ENCODE measurements at places on chromosomes 11 and 22. TPM values are rescaled to one million over a fixed set of nuclear protein-coding genes. Genes with fewer than 3 reads are reported as not detected.

DNA sequence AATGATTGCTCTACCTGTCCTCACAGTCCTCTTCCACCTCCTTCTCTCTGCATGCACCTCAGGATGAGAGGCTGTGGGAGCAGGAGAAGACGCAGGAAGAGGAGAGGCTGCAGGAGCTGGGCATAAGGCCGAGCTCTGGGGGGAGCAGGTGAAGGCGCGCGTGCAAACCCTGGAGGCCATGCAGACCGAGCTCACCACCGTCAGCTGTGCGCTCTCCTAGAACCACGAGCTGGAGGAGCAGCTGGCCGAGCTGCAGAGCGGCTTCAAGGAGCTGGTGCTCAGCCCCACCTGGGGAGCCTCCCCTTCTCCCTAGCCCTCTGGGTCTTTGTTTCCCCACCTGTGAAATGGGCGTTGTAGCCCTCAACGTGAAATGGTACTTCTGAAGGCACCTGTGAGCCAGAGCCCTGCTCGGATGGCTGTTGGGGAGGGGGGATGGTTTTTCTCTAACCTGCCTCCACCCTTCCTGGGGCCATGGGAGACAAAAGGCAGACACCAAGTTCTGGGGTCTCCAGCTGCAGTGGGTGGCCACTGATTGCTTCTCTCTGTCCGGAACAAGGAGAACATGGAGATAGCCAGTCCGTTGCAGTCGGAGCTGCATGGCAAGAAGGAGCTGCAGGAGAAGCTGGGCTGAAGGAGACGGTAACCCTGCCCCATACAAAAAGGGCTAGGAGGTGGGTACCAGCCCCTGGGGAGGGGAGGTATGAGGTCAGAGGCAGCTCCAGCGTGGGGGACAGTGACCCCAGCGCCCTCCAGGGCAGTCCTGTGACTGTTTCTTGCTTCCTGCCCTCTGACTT is 65.2 kb upstream of the A4GALT start:
- no peak for DNase-seq

DNA sequence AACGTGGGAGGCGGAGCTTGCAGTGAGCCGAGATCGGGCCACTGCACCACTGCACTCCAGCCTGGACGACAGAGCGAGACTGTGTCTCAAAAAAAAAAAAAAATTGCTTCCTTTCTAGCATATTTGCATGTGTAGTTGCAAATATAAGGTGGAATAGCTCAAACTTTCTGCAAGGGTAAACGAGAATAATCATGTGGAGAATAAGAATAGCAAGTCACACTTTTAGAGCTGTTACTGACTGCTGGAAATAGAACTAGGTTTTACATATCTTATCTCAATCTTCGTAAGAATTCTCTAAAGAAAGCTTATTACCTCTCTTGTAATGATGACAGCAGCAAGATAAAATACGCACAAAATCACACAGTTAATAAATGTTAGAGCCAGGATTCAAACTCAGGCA is 1.6 kb downstream of the L3MBTL2 start:
- DNase-seq = no peak

GRCh38 chr22:41862160-41862529 is 29.2 kb downstream of the SREBF2 start:
- peak; percentile 34 for DNase-seq

- DNase-seq = no peak
Measured at GRCh38 chr11:26244207-26244606, 87.7 kb upstream of the ANO3 start.

- no peak for DNase-seq
Measured at GRCh38 chr11:33557201-33557600, 143.4 kb downstream of the C11orf91 start.

Gene RFPL1
- polyA plus RNA-seq = 1.2 TPM

GRCh38 chr22:50016988-50017700 is 4.6 kb upstream of the IL17REL start:
- DNase-seq = no peak
